ENCODE measurements at places on chromosomes 1 and 21. TPM values are rescaled to one million over a fixed set of nuclear protein-coding genes. Genes with fewer than 3 reads are reported as not detected.

Gene CBS
- polyA plus RNA-seq: 4.4 TPM

Gene PLA2G5
- polyA plus RNA-seq: not detected

Gene KCNAB2
- polyA plus RNA-seq: 61.8 TPM

Gene LIN28A
- polyA plus RNA-seq: 0.06 TPM

Gene CAPN8
- polyA plus RNA-seq: 13.2 TPM

Gene LAD1
- 0.20 TPM for polyA plus RNA-seq

Gene OR2L3
- polyA plus RNA-seq: not detected

Gene LCE3E
- not detected for polyA plus RNA-seq

Gene MPZ
- 0.99 TPM for polyA plus RNA-seq

Gene RASSF5
- 69.5 TPM for polyA plus RNA-seq

Gene MNDA
- polyA plus RNA-seq: 20.1 TPM

Gene RNU1-4
- polyA plus RNA-seq: 4.3 TPM

Gene OR14K1
- not detected for polyA plus RNA-seq

Gene C1orf116
- polyA plus RNA-seq: not detected

Gene CLCA1
- not detected for polyA plus RNA-seq

Gene CASQ1
- polyA plus RNA-seq: 0.24 TPM

Gene SAMD11
- not detected for polyA plus RNA-seq

Gene FLG2
- polyA plus RNA-seq: not detected

Gene C1QC
- polyA plus RNA-seq: not detected

Gene PLXNA2
- polyA plus RNA-seq: not detected

Gene OR2T1
- not detected for polyA plus RNA-seq

Gene RPTN
- polyA plus RNA-seq: not detected

Gene OR2T29
- 1.3 TPM for polyA plus RNA-seq

Gene SERPINC1
- polyA plus RNA-seq: 0.18 TPM

Gene GUCA2B
- polyA plus RNA-seq: not detected

Gene GNAT2
- polyA plus RNA-seq: 1.3 TPM

Gene RGS8
- 0.04 TPM for polyA plus RNA-seq

Gene MYOC
- polyA plus RNA-seq: not detected

Gene APCS
- polyA plus RNA-seq: not detected

Gene HSD11B1
- polyA plus RNA-seq: not detected

Gene PSEN2
- 8.2 TPM for polyA plus RNA-seq

Gene RHOU
- not detected for polyA plus RNA-seq

Gene OR2T33
- not detected for polyA plus RNA-seq

Gene ETV3L
- 0.88 TPM for polyA plus RNA-seq

Gene RGS1
- polyA plus RNA-seq: 22.7 TPM

Gene PKP1
- polyA plus RNA-seq: not detected

Gene EPHB2
- polyA plus RNA-seq: 0.30 TPM

Gene ZNF669
- 4.9 TPM for polyA plus RNA-seq

Gene CDA
- polyA plus RNA-seq: not detected

Gene FMO3
- polyA plus RNA-seq: not detected
